ENCODE measurements at places on chromosomes 11 and 22. TPM values are rescaled to one million over a fixed set of nuclear protein-coding genes. Genes with fewer than 3 reads are reported as not detected.

SLC22A12 gene
- total RNA-seq: not detected

HEPHL1 gene
- total RNA-seq: not detected

- peak overlapping the region; percentile 84 for H3K27ac ChIP-seq
- H3K4me3 ChIP-seq: no peak overlapping the region
- H3K36me3 ChIP-seq: peaks cover 45% of the 10 kb centered on the region
Observed at GRCh38 chr11:78094250-78094649, 14.6 kb upstream of the NDUFC2 start.

DNA sequence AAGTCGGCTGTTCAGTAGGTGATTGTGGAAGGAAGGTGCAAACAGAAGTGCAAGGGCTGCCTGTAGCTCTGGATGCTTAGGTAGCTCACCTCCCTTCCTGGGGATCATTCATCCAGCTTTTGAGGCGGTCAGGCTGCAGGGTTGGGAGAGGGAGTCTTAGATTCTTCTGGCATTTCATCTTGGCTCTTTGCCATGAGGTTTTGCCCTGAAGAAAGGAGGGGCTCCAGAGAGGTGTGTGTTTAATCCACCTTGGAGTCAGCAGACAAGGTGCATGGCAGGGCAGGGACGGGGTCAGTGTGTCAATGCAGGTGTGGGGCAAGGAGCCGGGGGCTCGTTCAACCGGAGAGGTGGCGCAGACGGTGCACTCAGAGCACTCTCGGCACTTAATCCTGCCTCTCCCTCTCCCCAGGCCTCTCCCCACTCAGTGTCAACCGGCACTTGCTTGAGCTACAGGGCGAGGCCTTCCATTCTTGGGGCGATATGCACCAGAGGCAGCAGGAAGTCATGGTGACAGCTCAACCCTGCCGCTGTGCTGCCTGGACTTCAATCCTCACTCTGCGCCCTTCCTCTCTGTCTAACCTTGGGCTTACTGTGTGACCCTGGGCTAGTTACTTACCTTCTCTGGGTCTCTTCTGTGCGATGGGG lies 7.2 kb downstream of the ADAMTS15 start:
- peaks cover 25% of the 10 kb centered on the region for H3K27me3 ChIP-seq
- no peaks in the 10 kb centered on the region for H3K36me3 ChIP-seq
- no peak overlapping the region for H3K27ac ChIP-seq
- H3K4me1 ChIP-seq: no peaks in the 10 kb centered on the region

DNA sequence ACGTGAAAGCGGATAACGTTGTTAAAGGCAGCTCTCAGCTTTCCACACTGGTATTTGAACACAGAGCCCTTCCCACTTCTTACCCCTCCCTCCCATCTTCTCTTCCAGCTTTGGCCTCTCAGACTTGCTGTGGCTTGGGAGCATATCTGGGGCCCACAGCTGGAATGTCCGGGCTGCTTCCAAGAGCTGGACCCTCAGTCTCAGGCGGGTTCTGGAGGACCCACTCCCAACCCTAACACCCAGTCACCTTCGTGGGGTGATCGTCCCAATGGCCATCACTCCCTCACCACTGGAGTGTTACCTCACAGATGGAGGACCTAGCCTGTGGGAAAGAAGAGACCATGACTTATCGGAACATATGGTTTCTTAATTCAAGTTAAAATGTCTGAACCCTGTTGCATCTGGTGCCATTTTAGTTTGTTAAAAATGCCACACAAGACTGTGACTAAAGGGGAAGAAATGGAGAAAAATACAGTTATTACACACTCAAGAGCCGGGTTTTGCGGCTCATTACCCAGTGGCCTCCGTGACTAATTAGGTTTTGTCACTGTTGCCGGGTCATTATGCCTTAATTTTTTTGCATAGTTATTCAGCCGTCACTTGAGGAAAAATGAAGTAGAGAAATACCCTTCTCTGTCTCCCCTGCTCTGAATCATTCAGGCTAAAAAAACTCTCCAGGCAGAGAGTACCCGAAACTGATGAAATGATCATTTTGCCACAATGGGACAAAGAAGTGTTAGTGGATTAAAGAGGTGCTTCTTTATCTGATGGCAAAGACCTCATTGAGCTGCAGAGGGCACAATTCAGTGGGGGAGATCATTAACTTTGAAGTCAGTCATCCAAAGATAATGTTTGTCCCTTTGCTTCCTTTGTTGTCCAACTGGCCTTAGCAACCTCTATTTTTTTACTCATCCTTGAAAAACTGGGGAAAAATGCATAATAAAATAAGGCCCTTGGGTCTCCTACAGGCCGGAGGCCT lies 87.2 kb upstream of the HTATIP2 start:
- no peak overlapping the region for H3K27ac ChIP-seq
- H3K27me3 ChIP-seq: peaks cover 10% of the 10 kb centered on the region
- H3K4me3 ChIP-seq: no peak overlapping the region
- H3K36me3 ChIP-seq: no peaks in the 10 kb centered on the region

DNA sequence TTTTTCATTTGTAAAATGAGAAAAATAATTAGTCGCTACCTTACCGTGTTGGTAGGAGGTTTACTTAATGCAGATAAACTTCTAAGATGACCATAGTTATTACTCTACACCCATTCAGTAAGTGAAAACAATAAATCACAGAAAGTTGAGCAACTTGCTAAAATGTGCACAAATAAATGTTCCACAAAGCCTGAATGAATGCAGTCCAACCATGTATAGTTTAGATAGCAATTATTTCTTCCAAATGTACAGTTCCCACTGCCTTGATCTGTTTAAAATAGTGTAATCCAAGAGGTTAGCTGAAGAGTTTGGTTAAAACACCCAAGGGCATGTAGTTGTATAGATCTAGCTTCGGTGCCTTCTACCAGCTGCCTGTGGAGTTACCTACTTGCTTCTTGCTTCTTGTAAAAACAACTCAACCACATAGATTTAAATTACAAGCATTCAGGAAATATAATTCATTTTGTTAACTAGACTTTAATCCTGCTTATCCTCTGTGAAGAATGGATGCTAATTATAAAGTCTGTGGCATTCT lies 106.3 kb upstream of the CARD18 start:
- no peaks in the 10 kb centered on the region for H3K4me1 ChIP-seq
- DNase-seq: no peak
- H3K27ac ChIP-seq: no peak overlapping the region
- H3K27me3 ChIP-seq: no peaks in the 10 kb centered on the region

- no peaks in the 10 kb centered on the region for H3K4me1 ChIP-seq
- H3K4me3 ChIP-seq: no peak overlapping the region
- DNase-seq: no peak
- no peaks in the 10 kb centered on the region for H3K27me3 ChIP-seq
Observed at GRCh38 chr11:88683024-88683423, 345.5 kb upstream of the CTSC start.
